ENCODE measurements at places on chromosomes 7 and 10. TPM values are rescaled to one million over a fixed set of nuclear protein-coding genes. Genes with fewer than 3 reads are reported as not detected.

The HIBADH gene
- total RNA-seq = 36.1 TPM

The GFRA1 gene
- total RNA-seq = 49.8 TPM

The ENKUR gene
- 0.39 TPM for total RNA-seq

The SPDYE16 gene
- 0.10 TPM for total RNA-seq

The AKR1D1 gene
- total RNA-seq = not detected

The PDE1C gene
- 1.2 TPM for total RNA-seq

The OPTN gene
- total RNA-seq = 46.0 TPM

The NUTM2E gene
- total RNA-seq = 0.20 TPM

The SRPK2 gene
- 71.1 TPM for total RNA-seq

The MYPN gene
- total RNA-seq = 9.4 TPM

The GPR26 gene
- total RNA-seq = not detected

The NKX2-3 gene
- total RNA-seq = not detected

The ASZ1 gene
- not detected for total RNA-seq

- no peak for DNase-seq
Observed at GRCh38 chr10:77590344-77591237, 47.0 kb downstream of the KCNMA1 start.

DNA sequence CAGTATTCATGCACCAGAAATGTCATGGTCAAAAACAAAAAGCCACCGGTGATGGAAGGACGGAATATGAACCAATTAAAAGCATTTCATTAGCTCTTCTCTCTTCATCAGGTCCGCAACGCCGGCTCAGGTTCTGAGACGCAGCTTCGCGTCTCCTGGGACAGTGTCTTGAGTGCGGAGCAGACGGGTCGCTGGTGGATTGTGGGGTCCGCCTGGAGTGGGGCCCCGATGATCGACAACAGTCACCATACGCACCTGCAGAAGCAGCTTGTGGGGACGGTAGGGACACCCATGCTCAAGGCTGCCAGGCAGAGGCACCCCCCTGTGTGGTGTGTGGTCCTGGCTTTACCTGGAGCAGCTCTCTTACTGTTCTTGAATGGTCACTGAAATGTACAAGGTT is 13.4 kb downstream of the NOM1 start:
- no peak for DNase-seq

- no peak for DNase-seq
Observed at GRCh38 chr10:102467971-102468438, 16.7 kb upstream of the C10orf95 start.

- no peak for DNase-seq
Observed at GRCh38 chr7:24304494-24305095, 20.6 kb downstream of the NPY start.

- no peak for DNase-seq
Observed at GRCh38 chr7:38746438-38746837, 115.3 kb upstream of the AMPH start.

- DNase-seq = peak; percentile 87
Observed at GRCh38 chr10:99788598-99789256, 6.3 kb downstream of the ABCC2 start.

DNA sequence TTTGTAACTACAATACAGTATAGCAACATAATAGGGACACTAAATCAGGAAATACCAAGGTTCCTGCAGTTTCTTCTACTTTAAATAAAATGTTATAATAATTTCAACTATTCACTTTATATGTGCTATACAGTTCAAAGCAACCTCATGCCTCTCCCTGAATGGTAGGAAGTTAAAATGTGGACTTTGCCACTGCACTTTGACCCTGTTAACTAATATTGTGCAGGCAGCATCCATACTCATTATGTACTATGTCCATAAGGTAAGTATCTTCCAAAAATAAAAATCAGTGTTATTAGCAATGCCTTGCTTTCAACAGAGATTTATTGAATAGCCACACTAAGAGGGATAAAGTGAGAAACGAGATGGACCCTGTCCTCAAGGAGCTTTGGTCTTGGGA is 4.8 kb downstream of the STEAP4 start:
- DNase-seq = no peak

DNA sequence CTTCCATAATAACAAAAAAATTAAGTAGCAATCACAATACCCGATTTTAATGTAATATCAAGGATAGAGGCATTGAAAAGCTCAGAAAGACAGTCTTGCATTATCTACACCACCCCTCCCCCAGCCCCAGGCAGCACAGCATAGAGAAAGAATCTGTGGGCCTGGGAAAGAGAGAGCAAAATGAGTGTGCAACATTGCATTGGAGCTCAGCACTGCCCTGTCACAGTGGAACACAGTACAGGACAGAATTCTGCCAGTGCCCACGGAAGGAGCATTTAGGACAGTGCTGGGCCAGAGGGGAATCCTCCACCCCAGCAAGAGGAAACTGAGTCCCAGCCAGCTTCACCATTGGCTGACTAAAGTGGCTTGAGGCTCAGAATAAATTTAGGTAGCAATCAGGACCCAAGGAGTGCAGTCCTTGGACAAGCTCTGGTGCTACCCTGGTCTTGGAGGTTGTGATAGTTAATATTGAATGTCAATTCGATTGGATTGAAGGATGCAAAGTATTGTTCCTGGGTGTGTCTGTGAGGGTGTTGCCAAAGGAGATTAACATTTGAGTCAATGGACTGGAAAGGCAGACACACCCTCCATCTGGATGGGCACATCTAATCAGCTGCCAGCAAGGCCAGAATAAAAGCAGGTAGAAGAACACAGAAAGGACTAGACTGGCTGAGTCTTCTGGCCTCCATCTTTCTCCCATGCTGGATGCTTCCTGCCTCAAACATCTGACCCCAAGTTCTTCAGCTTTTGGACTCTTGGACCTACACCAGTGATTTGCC is 234.4 kb downstream of the ANK3 start:
- no peak for DNase-seq

DNA sequence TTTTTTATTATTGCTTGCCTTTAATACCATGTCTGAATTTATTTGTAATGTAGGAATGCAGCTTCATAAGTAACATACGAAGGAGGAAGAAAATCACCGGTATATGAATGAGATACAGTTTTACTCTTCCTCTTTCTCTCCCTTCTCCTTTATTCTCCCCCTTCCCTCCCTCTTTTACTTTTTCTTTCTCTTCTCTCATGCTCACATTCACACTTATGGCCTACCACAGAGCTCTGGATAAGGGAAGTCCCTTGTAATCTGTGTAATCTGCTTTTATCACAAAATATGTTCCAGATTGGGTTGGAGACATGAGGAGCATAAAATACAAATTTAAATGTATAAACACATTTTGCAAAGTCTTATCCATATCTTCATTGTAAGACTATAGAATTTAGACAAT is 59.4 kb downstream of the MDFIC start:
- DNase-seq = no peak

- no peak for DNase-seq
Observed at GRCh38 chr7:157486007-157486755, 149.4 kb downstream of the DNAJB6 start.

DNA sequence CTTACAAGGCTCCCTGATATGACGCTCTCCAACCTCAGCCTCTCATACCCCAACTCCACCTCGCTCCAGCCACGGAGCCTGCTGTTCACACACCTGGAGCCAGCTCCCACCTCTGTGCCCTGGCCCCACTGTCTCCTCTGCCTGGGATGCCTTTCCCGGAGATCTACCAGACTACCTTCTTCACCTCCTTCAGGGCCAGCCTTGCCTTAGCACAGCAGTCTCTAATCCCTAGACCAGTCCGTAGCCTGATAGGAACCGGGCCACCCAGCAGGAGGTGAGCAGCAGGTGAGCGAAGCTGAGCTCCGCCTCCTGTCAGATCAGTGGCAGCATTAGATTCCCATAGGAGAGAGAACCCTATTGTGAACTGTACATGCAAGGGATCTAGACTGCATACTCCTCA is 23.2 kb upstream of the SMURF1 start:
- DNase-seq = no peak

DNA sequence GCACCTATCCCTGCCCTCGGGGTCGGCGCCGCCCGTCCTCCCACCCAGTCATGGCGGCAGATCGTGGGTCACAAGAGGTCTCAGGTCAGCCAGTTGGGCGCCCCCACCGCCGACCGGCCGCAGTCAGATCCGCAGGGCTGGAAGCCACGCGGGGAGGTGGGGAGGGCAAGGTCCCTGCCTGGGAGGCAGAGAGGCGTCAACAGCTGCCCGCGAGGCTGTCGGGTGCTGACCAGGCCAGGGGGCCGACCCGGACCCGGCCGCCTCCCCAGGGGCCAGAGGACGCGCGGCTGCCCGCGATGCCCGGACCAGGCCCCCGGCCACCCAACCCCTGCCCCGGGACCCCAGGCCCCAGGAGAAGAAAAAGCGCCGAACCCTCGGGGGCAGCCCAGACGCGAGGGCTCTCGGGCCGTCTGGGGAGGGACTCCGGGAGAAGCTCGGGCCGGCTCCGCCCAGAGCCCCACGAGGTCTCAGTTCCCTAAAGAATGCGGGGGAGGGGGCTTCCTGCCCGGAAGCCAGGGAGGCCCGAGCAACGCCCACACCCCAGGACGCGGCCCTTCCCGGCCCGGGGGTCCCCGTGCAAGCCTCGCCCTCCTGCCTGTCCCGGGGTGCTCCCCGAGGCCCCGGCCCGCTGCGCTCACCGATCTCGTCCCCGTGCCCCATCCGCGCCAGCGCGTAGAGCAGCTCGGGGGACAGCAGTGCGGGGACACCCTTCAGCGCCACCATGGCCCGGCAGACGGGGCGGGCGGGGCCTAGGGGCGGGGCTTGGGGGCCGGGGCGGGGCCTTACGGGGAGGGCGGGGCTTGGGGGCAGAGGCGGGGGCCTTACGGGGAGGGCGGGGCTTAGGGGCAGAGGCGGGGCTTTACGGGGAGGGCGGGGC is at the start of gene FUOM:
TSS of gene FUOM (minus strand) at position 735 of the 877 bp plus-strand sequence. CDS start at position 723, 12 bp downstream.
- DNase-seq = peak; percentile 42

DNA sequence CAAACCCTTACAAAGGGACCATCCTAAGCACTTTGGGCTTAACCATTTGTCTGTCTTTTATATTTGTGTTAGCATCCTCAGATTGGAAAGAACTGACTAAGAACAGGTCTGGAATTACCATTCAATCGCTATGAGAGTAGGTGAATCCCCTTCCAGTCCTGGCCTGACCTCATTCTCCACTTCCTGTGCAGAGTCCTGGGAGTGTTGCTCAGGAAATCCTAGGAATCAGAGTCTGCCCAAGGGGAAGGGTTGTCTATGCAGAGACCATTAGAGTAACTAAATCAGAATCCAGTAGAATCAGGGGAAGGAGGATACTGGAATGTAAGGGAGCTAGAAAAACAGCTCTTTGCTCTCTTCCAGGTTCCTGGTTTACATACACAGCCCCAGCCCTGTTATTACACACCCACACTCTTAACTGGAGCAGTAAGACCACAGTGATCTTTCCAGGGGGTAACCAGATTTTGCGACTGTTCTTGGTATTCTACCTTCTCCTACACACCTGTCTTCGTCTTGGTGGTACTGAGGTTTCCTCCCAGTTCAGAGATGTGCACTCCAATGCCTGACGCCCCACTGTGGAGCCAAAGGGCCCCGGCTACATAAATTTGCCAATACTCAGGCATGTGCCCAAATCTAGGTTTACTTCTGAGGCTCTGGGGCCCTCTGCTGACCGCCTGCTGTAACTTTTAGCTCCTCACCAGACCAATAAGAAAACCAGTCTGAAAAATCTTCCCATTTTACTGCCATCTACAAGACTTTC is 103.7 kb downstream of the RNF216 start:
- DNase-seq = peak; percentile 48

- no peak for DNase-seq
Observed at GRCh38 chr7:151039850-151040548, 8.3 kb upstream of the ASIC3 start.

GRCh38 chr10:117647306-117647705 is 104.8 kb downstream of the EMX2 start:
- DNase-seq = no peak

- no peak for DNase-seq
Observed at GRCh38 chr10:70698211-70698610, 25.9 kb downstream of the ADAMTS14 start.

DNA sequence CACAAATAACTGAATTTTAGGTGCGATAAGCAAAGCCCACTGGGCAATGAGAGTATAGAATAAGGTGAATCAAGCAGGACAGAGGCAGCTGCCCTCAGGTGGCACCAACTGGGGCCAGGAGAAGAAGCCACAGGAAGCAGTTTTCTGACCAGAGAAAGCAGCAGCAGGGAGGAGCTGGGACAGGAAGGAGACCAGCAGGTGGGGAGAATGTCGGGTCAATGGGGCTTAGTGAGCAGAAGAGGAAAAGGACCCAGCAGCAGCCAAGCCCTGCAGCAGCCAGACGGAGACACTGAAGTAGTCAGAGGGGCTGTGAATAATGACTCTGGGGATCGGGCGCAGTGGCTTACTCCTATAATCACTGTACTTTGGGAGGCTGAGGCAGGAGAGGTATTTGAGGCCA is 209.6 kb upstream of the SH2B2 start:
- DNase-seq = no peak

- DNase-seq = no peak
Observed at GRCh38 chr7:152451356-152451755, 15.6 kb upstream of the KMT2C start.

DNA sequence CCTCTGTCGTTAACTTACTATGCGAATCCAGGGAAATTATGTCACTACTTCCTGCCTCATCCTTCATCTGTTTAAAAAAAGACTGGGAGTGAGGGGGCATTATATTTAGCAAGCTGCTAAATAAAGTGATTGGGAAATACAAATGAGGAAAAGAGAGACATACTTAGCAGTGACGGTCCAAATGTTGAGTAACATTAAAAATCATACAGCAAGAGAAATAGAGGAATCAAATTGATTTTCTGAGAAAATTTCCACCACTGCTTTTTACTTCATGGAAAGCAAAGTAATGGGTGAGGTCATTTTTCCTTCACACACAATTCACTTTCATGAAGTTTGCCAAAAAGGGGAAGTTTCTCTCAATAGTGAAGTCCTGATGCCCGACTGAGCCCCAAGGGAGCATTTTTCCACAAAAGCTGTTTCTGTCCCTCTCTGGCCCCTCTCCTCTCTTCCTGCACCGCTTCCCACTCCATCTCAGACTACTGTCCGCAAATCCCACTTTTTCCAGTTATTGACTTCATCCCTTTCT is 61.9 kb upstream of the ADO start:
- no peak for DNase-seq

DNA sequence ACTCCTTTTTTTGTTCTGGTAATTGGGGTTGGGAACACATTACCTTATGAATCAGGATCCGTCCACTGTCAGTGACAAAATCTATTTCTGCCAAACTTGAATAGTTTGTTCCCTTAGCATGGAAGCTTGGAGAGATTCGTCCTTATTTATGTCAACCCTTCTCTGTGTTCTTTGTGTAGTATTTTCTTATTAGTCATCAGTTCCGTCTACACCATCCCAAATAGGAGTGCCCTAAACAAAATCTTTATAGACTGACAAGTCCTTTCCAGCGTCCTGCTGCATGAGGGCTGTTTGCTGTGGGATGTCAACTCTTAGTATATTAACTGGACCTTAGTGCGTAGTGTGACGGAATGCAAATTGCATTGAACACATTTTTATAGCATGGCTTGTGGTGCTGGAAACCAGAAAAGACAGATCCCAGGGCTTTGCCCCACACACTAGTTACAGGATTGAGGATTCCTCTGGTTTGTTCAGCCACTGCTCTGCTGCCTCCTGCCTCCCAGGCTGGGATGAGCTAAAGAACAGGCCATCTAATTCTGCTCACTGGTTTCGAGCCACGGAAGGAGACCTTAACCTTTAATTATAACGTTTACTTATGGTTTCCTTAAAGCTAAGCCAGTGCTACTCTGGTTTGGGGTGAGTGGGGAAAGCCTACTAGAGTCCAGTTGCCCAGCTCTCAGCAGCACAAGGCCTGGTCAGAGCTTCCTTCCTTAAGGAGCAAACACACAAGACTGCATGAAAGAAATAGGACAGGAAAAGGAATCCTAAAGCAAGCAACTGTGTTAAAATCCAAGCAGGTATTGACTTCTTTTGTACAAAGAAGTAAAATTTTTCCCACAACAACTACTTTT is 194.4 kb downstream of the CCSER2 start:
- no peak for DNase-seq

GRCh38 chr7:14691597-14692203 is 210.9 kb downstream of the DGKB start:
- DNase-seq = no peak

Data from skin of body (tissue), 3 donors.